ENCODE measurements at places on chromosomes 5 and 9. TPM values are rescaled to one million over a fixed set of nuclear protein-coding genes. Genes with fewer than 3 reads are reported as not detected.
A peak's percentile ranks its signal among the peaks of the same experiment; 100 is the strongest.

DNA sequence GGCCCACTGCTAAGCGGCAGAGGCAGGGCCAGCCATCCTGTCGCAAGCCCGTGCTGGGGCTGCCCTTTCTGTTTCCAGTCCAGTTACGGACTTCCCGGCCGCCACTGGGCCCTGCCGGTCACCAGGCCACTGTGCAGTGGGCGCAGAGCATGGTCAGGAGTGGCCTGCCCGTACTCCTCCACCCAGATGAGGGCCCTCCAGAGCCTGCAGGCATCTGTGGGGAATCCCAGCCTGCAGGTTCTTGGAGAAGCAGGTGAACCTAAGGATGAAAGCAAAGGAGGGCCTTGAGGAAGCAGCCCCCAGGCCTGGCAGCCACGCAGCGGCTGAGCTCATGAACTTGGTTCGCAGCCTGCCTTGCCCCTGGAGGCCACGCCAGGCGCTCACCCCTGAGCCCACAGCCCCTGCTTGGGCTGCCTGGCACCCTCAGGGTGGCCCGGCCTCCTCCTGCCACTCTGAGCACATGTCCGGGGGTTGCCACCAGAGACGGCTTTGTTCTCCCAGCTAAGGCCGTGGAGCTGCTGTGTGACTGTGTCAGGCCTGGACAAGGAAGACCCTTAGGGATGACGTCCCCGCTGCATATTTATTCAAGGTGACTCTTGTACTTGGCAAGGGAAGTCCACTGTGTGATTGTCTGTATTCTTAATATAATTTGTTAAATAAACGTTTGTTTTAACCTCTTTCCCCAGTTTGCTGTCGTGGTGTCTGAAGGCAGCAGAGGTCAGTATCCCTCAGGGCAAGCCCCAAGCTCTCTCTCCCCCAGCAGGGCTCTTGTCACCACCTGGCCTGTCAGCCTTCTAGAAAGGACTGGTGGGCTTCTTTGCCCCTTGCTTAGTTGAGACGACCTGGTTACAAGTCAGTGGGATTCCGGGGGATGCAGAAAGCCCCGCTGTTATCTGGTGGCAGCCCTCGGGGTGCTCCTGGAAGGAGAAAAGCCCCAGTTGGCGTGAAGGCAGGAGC, 107.1 kb upstream of the LMX1B start:
- DNase-seq, result no peak

GRCh38 chr5:67366691-67367395, 170.2 kb upstream of the CD180 start:
- DNase-seq, result no peak

DNA sequence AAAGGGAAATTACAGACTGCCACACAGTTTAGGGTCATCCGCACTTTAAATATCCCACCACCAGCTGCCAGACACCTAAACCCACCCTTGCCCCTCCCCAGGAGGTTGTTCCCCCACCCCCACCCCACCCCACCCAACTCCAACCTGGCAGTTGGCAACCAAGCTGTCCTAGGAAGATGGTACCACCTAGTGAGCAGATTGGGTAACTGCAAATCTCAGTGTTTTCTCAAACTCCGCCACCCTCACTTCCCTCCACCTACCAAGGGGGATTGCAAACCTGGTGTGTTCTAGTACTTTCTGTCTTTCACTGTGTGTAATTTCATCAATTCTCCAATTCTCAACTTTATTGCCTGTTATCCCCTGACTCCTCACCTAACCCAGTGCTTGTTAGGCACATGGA, 323.8 kb upstream of the IRX2 start:
- DNase-seq, result no peak

DNA sequence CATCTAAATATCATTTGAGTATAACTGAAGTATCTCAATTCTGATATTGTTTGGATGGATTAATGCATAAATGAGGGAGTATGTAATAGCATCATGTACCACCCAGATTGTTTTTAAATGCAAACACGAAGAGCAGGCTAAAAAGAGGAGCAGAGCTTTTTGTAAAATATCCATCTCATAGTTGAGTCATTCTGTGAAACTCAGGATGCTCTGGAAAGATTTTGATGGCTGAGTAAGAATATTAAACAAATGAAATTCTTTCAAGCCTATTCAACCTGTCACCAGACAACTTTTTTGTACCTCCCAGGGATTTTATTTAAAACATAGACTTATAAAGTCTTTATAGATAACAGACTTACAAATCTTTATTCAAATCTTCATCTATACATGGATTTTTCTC, 625.9 kb downstream of the TLE4 start:
- no peak for DNase-seq

ADAMTS16 gene
- total RNA-seq, result not detected

- no peak for DNase-seq
Measured at GRCh38 chr9:37952731-37953130, 48.8 kb upstream of the SLC25A51 start.

DNA sequence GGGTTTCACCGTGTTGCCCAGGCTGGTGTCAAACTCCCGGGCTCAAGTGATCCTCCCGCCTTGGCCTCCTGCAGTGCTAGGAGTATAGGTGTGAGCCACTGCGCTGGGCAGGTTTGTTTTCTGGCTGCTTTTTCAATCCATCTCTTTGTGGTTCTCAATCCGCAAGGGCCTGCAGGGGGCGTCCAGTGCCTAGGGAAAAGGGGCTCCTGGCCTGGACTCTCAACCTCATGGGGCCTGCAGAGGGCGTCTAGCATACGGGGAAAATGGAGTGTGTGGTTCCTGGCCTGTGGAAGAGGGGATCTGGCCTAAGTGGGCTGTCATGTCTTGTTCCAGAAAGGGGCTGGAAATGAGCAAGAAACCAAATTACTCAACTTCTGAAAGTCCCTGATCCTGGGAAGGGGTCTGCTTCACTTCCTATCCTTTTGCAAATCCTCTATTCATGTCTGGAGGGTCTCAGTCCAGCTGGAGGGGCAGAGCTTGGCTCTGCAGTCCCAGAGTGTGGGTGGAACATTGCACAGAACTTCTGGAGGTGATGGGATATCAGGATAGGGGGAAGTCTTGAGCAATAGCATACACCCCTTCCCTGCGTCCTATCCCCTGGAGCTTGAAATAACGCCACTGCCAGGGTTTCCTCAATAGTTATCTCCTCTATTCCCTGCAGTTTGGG, 12.7 kb upstream of the CCL27 start:
- peak; percentile 81 for DNase-seq

CMBL gene
- total RNA-seq, result 3.2 TPM

ENC1 gene
- total RNA-seq, result 0.86 TPM
